Fibroblast of the conjunctiva (primary cell): ENCODE measurements at places on chromosomes 13 and 19.

DNA sequence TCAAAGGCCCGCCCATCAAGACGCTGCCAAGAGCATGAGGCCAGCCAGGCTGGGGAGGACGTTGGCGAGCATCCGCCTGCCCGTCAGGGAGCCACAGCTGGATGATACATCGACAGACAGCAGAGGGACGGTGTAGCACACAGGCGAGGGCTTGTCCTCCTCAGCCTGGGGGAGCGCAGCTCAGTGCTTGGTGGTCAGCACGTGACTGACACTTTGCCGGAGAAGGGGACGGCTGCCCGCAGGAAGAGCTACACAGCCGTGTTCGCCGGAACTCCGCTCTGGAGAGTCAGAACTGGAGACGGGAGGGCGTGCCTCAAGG, 34.1 kb downstream of the CSNK1G2 start:
- no peak for DNase-seq

DNA sequence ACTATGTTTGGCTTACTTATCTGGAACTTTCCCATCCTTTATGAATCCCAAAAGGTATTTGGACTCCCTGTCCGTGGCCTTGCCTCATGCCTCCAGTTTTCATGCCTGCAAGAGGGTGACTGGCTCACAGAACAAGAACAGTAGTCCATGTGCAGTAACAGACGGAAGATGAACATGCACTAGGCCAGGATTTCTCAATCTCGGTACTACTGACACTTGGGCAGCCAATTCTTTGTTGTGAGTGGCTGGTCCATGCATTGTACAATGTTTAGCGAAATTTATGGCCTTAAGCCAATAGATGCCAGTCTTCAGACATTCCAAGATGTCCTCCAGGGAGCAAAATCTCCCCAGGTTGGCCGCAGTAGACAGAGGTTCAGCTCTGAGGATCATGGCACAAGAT, 61.9 kb downstream of the DOCK9 start:
- no peak for DNase-seq

GRCh38 chr13:113458253-113459065, 5.2 kb upstream of the ADPRHL1 start:
- no peak for DNase-seq

DNA sequence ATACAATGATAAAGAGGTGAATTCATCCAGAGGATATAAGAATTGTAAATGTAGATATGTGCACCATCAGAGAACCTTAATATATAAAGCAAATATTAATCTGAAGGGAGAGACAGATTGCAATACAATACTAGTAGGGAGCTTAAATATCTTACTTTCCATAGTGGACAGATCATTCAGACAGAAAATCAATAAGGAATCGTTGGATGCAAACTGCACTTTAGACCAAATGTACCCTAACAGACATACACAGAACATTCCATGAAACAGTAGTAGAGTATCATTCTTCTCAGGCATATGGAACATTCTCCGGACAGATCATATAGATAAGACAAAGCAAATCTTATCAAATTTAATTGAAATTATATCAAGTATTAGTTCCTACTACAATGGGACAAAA, 35.0 kb upstream of the ZNF766 start:
- DNase-seq, result no peak
